ENCODE measurements at places on chromosomes 16 and 17. TPM values are rescaled to one million over a fixed set of nuclear protein-coding genes. Genes with fewer than 3 reads are reported as not detected.

DNA sequence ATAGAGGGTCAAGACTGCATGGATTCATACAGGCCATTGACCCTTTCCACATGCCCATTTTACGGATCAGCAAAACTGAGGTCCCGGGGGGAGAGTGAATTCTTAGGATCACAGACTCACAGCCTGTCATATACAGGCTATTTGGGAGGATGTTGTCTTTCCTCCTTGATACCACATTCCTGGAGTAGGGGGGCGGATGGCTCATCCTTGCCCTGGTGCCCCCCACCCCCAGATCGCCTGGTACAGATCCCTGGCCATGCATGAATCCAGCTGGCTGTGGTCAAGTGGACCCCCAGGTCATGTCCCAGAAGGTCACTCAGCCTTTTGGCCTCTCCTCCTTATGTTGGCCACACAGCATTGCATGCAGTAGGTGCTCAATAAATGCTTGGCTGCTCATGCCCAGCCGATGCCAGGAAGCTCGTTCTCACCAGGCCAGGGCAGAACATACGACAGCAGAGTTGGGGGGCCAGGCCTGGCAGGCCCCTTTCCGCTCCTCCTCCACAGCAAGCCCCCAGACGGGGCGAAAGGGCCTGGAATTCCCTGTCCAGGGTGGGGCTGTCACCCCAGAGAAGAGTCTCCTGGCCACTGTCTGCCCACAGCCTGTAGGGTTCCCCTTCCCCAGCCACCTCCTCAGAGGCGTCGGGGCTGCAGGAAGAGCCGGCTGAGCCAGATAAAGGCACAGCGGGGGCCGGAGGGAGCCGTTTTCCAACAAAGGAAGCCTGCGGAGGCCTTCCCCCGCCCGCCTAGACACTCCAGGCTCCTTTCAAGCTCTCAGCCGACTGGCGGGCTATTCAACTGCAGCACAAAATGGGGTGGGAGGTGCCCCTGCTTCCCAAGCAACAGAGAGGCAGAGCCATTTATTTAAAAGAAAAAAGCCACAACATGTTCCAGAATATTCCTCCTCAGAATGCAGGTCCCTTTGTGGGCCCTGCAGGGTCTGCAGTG lies 215.7 kb upstream of the CIBAR2 start:
- peak overlapping the region; percentile 34 for H3K27ac ChIP-seq
- no peak for DNase-seq
- H3K4me1 ChIP-seq = peaks cover 34% of the 10 kb centered on the region
- no peak overlapping the region for H3K4me3 ChIP-seq

GRCh38 chr16:75750528-75750927 lies 24.2 kb upstream of the CPHXL start:
- DNase-seq = no peak
- no peaks in the 10 kb centered on the region for H3K27me3 ChIP-seq
- no peaks in the 10 kb centered on the region for H3K36me3 ChIP-seq
- H3K4me3 ChIP-seq = no peak overlapping the region

- no peaks in the 10 kb centered on the region for H3K36me3 ChIP-seq
- no peak for DNase-seq
- peaks cover 66% of the 10 kb centered on the region for H3K4me1 ChIP-seq
- H3K27me3 ChIP-seq = peaks cover 47% of the 10 kb centered on the region
Observed at GRCh38 chr16:56636616-56637413, 1.7 kb upstream of the MT1A start.

DNA sequence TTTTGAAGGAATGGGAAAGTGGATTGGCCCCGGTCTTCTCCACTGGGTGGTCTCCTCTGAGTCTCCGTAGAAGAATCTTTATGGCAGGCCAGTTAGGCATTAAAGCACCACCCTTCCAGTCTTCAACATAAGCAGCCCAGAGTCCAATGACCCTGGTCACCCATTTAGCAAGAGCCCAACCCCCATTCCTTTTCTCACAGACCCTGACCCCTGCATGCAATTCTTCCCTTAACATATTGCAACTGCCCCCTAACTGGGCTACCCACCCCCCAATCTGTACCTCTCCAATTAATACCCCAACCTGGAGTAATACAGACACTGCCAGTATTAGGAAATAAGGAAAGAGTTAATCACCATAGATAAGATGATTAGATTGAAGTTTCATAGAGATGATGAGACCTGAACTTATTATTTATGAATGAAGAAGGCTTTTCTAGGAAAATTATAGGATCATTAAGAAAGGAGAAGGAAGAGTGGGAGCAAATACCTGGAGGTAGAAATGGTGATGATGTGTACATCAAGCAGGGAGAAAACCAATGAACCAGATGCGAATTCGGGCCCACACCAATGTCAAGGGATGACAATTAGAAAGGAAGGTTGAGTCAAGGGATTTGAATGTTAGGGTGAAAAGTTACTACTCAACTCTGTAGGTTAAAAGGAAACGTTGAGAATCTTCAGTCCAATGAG lies 2.4 kb downstream of the CCL2 start:
- H3K27me3 ChIP-seq = no peaks in the 10 kb centered on the region
- H3K4me1 ChIP-seq = peaks cover 10% of the 10 kb centered on the region
- no peak overlapping the region for H3K27ac ChIP-seq
- no peak for DNase-seq
- H3K36me3 ChIP-seq = no peaks in the 10 kb centered on the region

PARD6A gene
- total RNA-seq = 14.4 TPM

DNA sequence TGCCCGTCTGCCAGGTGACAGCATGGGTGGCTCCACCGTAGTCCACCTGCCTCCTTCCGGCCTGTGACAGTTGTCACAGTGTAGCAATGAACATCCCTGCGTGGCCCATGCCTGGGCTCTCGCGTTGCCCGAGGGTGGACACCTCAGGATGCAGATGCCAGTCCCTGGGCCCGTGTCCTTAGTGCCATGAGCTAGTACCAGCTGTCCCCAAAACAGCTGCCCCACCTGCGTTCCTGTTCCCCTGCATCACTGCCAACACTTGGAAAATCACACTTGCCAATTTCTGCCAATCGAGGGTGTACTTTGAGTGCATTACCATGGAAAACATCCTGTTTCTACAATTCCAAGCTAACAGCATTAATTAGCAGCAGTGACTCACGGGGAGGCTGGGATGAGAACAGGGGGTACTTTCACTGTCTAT lies 9.0 kb upstream of the C16orf95 start:
- no peaks in the 10 kb centered on the region for H3K27me3 ChIP-seq
- H3K4me1 ChIP-seq = peaks cover 32% of the 10 kb centered on the region
- no peak overlapping the region for H3K27ac ChIP-seq
- H3K4me3 ChIP-seq = no peak overlapping the region
- DNase-seq = no peak
- no peaks in the 10 kb centered on the region for H3K36me3 ChIP-seq

- no peaks in the 10 kb centered on the region for H3K36me3 ChIP-seq
- no peaks in the 10 kb centered on the region for H3K4me1 ChIP-seq
- no peak overlapping the region for H3K4me3 ChIP-seq
- DNase-seq = peak; percentile 38
- H3K27ac ChIP-seq = no peak overlapping the region
Observed at GRCh38 chr17:1908699-1909309, 79.0 kb downstream of the RPA1 start.

MPP2 gene
- total RNA-seq = 4.2 TPM

- no peaks in the 10 kb centered on the region for H3K27me3 ChIP-seq
- no peak overlapping the region for H3K4me3 ChIP-seq
- H3K4me1 ChIP-seq = no peaks in the 10 kb centered on the region
- no peaks in the 10 kb centered on the region for H3K36me3 ChIP-seq
Observed at GRCh38 chr17:63086483-63087185, 120.6 kb downstream of the TANC2 start.

- H3K4me3 ChIP-seq = no peak overlapping the region
- DNase-seq = no peak
- no peaks in the 10 kb centered on the region for H3K36me3 ChIP-seq
- H3K27ac ChIP-seq = no peak overlapping the region
Observed at GRCh38 chr17:33964344-33964979, 290.6 kb upstream of the CCL2 start.

DNA sequence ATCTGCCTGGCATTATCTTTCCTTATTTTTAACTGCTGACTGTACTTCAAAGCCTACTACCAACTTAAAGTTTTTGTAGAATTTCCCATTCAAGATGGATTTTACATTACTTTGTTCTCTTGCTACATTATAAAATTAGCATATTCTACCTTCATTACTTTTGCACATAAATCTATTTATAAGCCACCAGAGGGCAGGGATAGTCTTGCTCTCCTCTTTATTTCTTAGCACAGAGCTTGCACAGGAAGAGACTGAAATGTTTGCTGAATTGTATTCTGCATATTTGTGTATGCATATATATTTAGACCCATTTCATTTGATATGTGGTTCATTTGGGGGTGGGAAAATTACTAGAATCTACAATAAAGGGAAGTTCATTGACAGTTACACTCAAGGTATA lies 108.0 kb downstream of the SKAP1 start:
- no peak for DNase-seq
- H3K4me1 ChIP-seq = no peaks in the 10 kb centered on the region
- H3K36me3 ChIP-seq = no peaks in the 10 kb centered on the region
- H3K4me3 ChIP-seq = no peak overlapping the region

LPCAT2 gene
- 27.0 TPM for total RNA-seq

SHISA6 gene
- 18.8 TPM for total RNA-seq

TEX14 gene
- 0.21 TPM for total RNA-seq

NPIPB6 gene
- not detected for total RNA-seq

CDH5 gene
- total RNA-seq = 77.1 TPM

- H3K4me3 ChIP-seq = no peak overlapping the region
- no peaks in the 10 kb centered on the region for H3K4me1 ChIP-seq
- no peak overlapping the region for H3K27ac ChIP-seq
- H3K27me3 ChIP-seq = no peaks in the 10 kb centered on the region
Observed at GRCh38 chr16:49473131-49473530, 99.5 kb downstream of the C16orf78 start.

GRCh38 chr16:24540602-24541210 lies 1.3 kb downstream of the RBBP6 start:
- peak overlapping the region; percentile 100 for H3K27ac ChIP-seq
- no peaks in the 10 kb centered on the region for H3K36me3 ChIP-seq
- no peaks in the 10 kb centered on the region for H3K27me3 ChIP-seq
- H3K4me1 ChIP-seq = peaks cover 48% of the 10 kb centered on the region
- DNase-seq = no peak

KRTAP2-2 gene
- not detected for total RNA-seq

TNS4 gene
- total RNA-seq = not detected

IL21R gene
- 0.21 TPM for total RNA-seq

DNA sequence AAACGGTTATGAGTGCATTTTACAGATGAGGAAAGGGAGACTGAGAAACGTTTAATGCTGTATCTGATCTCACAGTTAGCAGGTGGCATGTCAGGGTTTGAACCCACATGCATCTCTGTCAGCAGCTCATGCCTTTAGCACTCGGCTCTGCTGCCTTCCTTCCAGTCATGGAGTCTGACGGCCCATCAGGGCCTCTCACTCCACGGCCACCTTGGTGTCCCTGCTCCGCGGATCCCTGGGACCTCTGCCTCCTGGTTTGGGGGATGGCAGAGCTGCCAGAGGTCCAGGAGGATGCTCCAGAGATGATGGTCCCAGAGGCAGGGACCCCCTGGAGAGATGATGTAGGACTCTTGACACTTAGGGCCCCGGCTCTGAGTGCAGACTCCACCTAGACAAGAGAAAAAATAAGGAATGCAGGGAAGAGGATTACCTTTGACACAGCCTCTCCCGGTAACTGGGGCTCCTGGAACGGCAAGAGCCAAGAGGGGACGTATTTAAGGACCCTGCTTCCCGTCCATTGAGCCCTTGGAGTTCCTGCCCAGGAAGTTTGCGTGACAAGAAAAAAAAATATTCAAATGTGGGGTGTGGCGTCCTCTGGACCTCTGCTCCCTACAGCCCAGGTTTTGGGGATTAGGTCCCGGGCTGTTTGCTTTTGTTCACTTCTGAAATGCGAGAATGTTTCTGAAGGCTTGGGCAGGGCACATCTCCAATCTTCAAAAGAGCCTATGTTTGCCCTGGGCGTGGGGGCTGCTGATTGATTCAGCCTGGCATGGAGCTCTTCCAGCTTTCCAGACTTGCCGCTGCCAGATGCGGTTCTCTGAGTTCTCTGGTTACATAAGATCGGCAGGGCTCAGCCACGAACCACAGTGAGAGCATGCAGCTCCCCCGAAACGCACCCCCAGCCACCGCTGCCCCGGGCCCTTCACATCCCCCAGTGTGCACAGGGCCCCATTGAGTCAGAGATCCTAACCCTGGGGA lies at the start of gene ALDH3A1:
Gene ALDH3A1 (minus strand): TSS at position 470 of the 978 bp plus-strand sequence. CDS start 3,169 bp downstream, outside the sequence.
- no peak for DNase-seq
- H3K27me3 ChIP-seq = no peaks in the 10 kb centered on the region
- peaks cover 10% of the 10 kb centered on the region for H3K4me1 ChIP-seq
- peak within 1 kb of the TSS; percentile 32 for H3K27ac ChIP-seq

DNA sequence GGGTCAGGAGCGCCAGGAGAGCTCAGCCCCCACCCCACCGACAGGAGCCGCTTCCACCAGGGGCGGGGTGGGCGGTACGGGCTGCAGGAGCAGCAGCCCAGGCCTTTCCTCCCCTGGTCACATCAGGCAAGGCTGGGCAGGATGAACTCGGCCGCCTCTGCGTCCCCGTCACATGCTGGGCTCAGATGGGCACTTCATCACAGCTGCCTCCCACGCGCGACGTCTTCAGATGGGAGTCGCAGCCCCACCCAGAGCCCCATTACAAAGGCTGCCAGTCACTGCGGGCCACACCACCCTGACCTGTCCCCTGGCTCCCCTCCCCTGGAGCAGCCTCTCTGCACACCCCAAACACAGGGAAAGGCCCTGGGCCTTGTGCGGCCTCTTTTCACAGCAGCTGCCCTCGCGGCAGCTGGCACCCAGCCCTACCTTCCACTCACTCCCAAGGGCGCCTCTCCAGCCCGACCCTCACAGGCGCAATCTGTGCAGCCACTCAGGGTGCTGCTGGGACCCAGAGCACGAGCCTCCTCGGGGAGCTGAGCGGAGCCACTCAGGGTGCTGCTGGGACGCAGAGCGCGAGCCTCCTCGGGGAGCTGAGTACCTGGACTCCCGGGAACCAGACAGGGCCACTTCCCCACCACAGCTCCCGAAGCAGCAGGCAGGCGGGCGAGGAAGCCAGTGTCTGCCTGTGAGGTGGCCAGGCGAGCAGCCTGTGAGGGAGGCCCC lies 4.7 kb downstream of the ZNF598 start:
- H3K4me3 ChIP-seq = no peak overlapping the region
- H3K4me1 ChIP-seq = peaks cover 52% of the 10 kb centered on the region
- peak overlapping the region; percentile 92 for H3K27ac ChIP-seq
- peaks cover 37% of the 10 kb centered on the region for H3K36me3 ChIP-seq
- no peaks in the 10 kb centered on the region for H3K27me3 ChIP-seq

DNA sequence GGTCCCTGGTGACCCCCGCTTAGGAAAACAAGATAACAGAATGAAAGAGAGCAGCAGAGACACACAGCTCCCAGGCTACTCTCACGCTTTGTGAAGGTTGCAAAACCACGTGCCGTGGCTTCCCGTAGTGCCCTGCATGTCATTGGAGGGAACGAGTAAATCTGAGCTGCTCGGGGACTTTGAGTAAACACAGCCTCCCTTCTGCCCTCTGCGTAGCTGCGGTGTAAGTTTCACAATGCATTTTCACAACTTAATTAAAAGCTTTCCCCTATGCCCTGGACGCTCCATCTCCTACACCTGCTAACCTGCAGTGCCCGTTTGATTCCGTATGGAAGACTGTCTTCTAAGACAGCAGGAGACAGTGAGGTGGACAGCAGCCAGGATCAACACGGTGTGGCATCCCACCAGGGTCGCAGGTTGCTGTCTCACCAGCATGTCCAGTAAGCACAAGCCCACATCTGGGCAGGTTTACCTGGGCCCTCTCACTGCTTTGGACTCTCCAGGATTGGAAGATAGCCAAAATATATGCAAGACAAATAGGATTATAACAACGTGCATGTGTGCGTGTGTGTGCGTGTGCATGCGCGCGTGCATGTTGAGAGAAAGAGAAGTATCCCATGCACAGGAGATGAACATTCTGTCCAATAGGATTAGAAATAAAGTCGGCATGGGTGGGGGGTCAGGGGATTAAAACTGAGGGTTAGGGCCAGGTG lies 116.4 kb upstream of the RCVRN start:
- DNase-seq = peak; percentile 47
- H3K36me3 ChIP-seq = no peaks in the 10 kb centered on the region
- H3K27me3 ChIP-seq = no peaks in the 10 kb centered on the region
- no peak overlapping the region for H3K4me3 ChIP-seq
